ENCODE measurements at places on chromosomes 2 and 18.

GRCh38 chr2:21404827-21405625, 281.3 kb downstream of the TDRD15 start:
- no peak for DNase-seq

- no peak for DNase-seq
These were observed 1467.8 kb downstream of the DPP10 start for GRCh38 chr2:115910270-115910669.

- no peak for DNase-seq
These were observed 131.0 kb upstream of the COPS8 start for GRCh38 chr2:236954641-236955040.

- no peak for DNase-seq
These were observed 453.7 kb downstream of the SLC4A3 start for GRCh38 chr2:220081171-220081570.

DNA sequence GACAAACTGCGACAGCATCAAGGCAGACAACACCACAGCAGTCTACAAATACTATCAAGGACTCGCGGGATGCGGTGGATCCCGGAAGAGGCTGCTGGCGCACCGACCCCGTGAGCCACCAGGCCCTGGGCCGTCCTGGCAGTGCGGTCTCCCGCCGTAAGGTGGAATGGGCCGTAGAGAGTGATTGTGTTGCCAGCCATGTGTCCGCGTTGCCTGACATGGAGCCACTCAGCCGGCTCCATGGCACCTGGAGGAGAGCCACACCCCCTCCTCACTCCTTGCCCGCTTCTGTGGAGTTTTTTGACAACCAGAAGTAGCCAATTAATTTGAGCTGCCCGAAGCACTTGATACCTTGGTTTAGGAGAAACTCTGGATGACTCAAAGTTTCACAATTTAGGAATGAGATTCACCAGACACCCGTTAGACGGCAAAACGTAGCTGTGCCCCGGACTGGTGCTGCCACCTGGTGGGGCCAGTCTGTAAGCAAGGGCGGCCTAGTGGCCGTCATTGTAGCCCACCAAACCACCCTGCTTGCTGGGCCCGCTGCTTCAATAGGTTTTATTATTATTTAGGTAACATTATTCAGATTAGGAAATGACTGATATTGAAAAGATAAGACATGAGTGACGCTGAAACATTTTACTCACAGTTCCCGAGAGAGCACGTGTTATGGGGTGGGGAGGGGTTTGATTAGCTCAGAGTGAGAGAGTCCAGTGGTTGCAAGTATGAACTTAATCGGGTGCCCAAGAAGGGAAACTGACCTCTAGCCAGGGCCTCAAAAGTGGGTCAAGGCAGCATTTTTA, 10.2 kb upstream of the IMP4 start:
- DNase-seq: no peak

DNA sequence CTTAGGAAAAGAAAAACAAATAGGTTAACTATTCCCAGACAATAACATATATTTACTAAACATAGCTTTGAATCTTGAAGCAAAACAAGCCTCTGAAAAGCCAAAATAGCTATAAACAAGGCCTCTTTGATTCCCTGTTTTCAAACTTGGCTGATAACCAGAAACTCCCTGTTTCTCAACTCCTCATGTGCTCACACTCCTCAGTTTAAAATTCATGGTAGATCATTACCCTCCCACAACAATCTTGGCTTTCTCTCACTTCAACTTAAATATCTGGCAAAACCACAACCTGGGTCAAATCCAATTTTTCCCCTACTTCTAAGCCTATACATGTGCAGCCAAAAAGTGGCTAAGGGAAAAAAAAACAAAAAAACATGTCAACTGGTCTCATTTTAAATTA, 15.6 kb downstream of the SUCLG1 start:
- no peak for DNase-seq

GRCh38 chr2:179817181-179817841, 44.1 kb downstream of the ZNF385B start:
- no peak for DNase-seq

DNA sequence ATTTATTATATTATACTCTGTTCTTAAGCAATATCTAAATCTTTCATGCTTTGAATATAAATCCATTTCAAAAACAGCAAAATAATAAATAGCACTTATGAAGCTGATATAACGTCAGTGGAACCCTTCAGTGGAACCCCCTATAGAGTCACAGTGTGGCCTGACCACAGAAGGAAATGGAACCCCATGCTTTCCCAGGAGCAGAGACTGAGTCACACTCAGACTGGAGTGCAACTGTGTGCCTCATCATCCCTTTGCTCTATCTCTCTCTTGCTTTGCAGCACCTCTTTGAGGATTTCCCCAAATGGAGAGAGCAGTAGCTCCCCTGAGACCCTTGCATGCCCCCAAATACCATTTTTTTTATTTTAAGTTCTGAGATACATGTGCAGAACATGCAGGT, 13.1 kb downstream of the NXPH2 start:
- DNase-seq: no peak

GRCh38 chr2:691821-692761, 14.9 kb upstream of the TMEM18 start:
- DNase-seq: no peak

DNA sequence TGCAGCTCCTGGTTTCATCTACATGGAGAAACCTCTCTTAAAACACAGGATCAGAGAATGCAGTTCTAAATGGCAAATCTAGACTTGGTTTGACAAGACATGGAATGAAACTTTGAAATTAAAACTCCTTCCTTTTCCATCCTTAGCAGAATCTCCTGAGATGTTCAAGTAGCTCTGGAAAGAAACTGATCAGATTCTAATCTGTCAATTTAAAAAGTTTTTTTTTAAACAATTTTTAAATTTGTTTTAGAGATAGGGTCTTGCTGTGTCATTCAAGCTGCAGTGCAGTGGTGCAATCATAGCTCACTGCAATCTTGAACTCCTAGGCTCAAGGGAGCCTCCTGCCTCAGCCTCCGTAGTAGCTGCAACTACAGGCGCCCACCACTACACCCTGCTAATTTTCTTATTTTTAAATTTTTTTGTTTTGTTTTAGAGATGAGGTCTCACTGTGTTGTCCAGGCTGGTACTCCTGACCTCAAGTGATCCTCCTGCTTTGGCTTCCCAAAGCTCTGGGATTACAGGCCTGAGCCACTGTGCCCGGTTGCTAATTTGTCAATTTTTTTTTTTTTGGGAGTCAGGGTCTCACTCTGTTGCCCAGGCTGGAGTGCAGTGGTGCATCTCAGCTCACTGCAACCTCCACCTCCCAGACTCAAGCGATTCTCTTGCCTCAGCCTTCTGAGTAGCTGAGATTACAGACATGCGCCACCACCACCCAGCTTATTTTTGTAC, 216.7 kb downstream of the TGIF1 start:
- no peak for DNase-seq

- no peak for DNase-seq
These were observed 71.5 kb downstream of the KLHL14 start for GRCh38 chr18:32701313-32701712.

- no peak for DNase-seq
These were observed 392.8 kb upstream of the GALNT5 start for GRCh38 chr2:156864753-156865152.

DNA sequence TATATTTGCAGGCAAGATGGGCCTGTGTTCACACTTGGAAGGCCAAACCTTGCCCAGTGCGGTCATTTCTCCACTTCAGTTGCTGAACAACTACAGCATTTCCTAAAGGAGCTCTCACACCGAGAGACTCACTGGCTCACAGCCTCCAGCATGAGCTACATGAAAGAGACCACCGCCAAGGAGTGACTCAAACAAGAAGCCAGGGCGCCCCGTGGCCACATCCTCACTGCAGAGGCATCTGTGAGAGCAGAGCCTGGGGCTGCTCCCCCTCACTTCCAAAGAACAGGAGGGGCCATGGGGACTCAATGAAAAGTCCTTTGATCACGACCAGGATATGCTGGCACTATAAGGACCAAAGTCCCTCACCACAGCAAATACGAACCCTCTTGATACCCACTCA, 50.0 kb downstream of the TMEM163 start:
- no peak for DNase-seq

- no peak for DNase-seq
These were observed 37.5 kb downstream of the ACVR1 start for GRCh38 chr2:157838442-157839161.

GRCh38 chr2:144404586-144405314, 115.2 kb downstream of the ZEB2 start:
- no peak for DNase-seq

Data from SK-N-MC (cell line).